ENCODE measurements at places on chromosomes 11 and 22.

DNA sequence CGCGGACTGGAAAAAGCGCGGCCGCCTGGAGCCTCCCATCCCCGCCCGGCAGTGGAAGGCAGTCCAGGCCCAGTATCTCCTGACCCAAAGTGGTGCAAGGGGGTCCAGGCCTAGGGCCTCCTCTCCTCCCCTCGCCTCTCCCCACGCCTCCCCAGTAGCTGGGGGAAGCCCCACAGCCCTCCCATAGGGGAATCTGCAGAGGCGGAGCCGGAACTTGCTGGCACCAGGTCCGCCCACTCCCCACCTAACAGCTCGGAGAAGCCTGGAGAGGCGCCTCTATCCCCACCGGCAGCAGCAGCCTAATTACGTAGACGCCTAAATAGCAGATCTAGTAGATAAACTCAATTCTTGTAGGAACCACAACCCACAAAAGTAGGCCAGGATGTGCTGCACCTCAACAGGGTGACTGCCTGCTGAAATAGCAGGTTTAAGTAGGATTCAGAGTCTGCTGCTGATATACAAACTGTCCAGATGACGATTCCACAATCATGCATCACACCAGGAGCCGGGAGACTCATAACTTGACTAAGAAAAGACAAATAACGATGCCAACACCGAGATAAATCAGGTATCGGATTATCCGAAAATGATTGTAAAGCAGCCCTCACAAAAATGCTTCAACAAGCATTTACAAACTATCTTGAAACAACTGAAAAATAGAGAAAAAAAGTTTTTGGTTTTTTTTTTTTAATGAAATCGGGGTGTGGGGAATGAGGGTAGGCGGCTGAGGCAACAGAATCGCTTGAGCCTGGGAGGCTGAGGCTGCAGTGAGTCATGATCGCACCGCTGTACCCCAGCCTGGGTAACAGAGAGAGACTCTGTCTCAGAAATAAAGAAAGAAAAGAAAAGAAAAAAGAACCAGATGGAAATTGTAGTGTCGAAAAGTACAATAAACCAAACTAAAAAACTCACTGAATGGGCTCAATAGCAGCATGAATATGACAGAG is 11.4 kb upstream of the BRD1 start:
- DNase-seq = peak; percentile 84

DNA sequence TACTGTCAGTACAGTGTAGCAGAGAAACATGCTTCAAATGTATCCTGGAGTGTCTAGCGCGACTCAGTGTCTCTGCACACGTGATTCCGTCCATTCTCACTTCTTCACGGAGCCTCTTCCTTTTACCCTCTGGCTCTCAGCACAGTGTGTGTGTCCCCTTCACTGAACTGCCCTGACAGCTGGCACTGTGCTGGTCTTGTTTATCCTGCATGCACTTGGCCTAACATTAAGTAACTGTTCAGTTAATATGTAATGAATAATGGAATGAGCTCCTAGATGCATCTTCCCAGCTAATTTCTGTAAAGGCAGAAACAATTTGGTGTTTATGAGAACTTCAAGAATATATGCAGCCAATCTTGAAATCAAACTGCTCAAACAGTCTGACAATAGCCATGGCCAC is 44.4 kb downstream of the KMT5B start:
- no peak for DNase-seq

GRCh38 chr11:72826191-72826941 is 12.2 kb downstream of the ATG16L2 start:
- DNase-seq = no peak

GRCh38 chr11:131624531-131624930 is 254.1 kb downstream of the NTM start:
- DNase-seq = no peak

DNA sequence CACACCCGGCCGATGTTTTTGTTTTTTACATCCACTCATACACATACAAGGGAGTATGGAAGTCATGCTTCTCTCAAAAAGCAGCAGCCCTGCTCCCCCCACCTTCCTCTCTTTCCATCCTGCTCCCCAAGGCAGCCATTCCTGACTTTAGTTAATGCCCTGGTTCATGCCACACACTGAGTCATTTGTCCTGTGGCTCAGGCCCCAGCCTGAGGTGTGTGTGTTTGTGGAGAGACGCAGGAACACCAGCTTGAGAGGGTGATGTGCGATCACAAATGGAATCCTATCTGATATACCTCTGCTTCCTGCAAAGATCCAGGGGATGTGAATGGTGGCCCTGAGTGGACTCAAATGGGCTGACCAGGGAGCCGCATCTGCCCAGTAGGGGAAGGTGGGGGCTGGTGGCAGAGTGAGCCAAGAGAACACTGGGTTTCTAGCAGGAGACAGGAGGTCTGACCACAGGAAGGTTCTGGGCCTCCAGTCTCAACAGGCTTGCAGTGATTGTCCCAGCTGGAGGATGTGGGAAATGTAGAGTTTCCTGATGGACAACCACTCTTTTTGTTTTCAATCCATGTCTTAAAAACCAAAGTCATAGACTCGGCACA is 86.7 kb downstream of the OSBP2 start:
- no peak for DNase-seq

GRCh38 chr22:47543447-47543846 is 781.0 kb downstream of the TBC1D22A start:
- DNase-seq = no peak

- DNase-seq = peak; percentile 19
Observed at GRCh38 chr11:59283825-59284772, 71.4 kb upstream of the MPEG1 start.

GRCh38 chr11:13223112-13223511 is 54.5 kb upstream of the BMAL1 start:
- DNase-seq = no peak

GRCh38 chr11:67492069-67492727 is 9.4 kb downstream of the AIP start:
- DNase-seq = no peak

DNA sequence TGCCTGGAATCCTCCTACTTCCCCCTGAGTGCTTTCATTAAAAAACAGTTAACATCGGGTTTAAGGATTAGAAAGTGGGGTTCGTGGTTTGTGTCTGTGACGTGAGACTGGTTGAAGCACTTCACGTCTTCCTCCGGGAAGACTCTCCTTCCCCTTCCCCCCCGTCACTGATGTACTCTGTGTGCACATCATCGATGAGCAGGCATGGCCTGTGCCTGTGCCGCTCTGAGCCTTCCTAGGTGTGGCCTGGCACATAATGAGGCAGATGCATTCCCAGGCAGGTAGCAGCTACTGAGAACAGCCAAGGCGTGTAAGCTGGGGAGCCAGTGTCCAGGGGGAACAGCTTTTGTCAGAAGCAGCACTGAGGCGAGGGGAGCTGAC is 93.8 kb downstream of the BCR start:
- no peak for DNase-seq

DNA sequence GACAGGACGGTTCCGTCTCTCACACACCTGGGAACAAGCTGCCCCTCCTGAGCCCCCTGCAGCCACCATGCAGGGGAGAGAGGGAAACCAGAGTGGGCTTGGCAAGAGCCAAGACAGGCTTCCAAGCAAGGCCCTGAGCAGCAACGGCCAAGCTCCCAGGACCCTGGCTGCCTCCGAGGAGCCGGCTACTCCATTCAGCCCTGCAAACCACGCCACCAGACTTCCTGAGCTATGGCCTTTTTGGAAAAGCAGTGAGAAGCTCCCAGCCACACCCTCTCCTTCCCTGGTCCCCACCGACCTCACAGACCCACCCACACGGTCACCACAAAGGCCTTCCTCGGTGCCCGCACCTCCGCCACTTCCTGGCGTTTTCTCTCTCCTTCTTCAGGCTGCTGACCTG is 479.0 kb downstream of the BRD1 start:
- DNase-seq = no peak

DNA sequence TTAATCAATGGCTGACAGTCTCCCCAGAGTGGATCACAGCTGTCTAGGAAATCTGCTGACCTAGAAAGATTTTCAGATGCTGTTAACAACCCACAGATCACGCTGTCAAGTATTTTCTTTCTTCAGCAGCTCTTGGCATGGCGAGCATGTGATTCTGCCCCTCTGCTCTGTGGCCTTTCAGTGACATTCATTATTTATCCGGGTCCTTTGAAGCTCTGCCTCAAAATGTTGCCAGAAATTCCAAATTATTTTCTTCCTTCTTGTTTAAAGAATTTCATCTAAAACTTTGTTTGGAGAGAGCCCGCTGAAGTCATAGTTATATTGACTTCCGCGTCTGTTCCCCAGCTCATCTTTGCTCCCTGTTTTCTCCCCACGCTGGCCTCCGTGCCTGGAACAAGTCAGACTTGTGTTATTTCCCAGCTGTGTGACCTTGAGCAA is 134.1 kb downstream of the COMMD9 start:
- DNase-seq = no peak

- no peak for DNase-seq
Observed at GRCh38 chr11:110031171-110031570, 62.0 kb upstream of the ZC3H12C start.

GRCh38 chr22:22342697-22343580 is 98.4 kb downstream of the VPREB1 start:
- peak; percentile 40 for DNase-seq

- no peak for DNase-seq
Observed at GRCh38 chr11:63371396-63371795, 1.8 kb downstream of the SLC22A9 start.

DNA sequence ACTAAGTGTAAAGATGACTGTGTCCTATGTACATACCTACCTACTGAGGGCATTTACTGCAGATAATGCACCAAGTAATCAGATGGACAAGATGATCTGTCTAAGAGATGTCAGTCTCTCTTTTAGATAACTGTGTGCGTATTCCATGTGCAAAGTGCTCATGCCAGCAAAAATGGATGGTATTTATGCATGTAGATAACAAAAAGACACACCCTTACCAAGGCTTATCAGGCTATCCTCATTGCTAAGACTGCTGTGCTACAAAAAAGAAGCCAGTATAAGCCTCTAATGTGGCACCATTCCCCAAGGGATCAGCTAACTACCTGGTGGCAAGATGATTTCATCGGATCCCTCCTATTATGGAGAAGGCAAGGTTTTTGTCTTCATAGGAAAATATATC is 34.3 kb upstream of the CD44 start:
- no peak for DNase-seq

DNA sequence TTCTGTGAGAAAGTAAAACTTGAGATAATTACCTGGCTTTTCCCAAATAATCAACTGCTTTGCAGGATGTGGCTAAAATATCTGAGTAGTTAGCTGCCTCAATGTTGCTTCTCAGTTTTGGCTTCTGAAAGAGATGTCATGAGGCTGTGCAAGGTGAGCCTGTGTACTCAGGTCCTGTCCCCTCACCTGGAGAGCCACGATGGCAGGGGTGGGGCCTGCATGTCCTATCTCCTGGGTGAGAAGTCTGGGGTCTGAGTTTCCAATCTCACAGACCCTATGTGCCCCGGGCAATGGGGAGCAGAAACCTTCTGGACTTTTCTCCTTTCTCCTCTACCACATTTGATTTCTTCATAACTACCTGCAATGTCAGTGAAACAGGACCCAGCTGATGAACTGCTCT is 338.6 kb upstream of the B3GAT1 start:
- DNase-seq = no peak

DNA sequence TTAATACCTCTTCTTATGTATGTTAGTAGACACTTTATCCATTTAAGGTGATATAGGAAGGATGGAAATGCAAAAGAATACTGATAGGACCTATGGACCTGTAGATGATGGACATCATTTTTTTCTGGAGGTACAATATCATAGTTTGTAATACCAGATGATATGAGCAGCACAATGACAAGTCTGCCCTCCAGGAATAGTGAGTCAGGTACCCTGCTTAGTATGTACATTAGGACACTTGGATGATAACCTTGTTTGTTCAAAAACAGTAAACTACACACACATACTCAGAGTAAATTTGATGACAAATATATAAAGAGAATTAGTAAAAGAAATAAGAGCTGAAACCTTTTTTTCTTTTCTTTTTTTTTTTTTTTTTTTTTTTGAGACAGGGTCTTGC is 58.7 kb upstream of the B3GNT6 start:
- no peak for DNase-seq

- DNase-seq = no peak
Observed at GRCh38 chr11:31964181-31964580, 126.7 kb upstream of the RCN1 start.

GRCh38 chr11:127996825-127997224 is 590.5 kb downstream of the ETS1 start:
- no peak for DNase-seq

DNA sequence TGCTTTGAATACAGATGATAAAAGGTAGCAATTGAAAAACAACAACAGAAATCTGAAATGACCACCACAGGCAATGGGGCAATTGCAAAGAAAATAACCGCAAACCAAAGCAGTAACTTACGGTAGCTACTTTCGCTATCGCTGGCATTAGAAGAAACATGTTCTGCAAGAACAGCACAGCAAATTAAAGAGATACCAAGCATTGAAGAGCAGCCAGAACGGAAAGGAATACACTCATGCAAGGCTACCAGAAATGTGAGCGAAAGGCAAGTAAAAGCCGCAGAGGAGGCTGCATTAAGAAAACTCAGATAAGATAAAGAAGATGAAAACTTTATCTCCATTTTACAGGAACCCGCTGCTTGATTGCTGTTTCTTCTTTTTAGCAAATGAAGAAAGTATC is 194.1 kb upstream of the CCDC90B start:
- no peak for DNase-seq

DNA sequence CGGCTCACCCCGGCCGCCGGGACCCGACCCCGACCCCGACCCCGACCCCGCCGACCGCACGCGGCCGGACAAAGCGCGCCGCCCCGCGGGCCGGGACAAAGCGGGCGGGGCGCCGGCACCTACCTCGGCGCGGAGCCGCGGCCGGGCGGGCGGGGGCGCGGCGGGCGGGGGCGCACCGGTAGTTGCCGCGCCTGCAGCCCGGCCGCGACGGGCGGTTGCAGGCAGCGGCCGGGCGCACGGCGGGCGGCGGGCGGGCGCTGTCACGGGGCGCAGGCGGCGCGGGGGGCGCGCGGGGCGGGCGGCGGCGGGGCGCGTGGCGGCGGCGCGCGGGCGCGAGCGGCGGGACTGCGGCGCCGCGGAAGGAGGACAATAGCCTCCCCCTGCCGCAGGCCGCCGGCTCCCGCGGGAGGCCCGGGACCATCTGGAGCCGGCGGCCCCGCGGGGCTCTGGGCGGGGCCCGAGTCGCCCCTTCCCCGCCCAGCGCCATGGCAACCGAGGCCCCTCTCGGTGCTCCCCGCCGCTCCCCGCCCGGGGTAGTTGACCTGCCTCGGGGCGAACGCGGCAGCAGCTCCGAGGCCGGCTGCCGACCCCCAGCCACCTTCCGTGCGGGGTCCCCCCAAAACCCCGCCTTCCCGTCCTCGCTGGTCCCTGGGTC is 851 bp downstream of the SPTBN2 start:
- no peak for DNase-seq

Measured in activated T-helper 9 cell treated with anti-CD3 and anti-CD28 coated beads, Interleukin-2, amount 50 U/mL, for 16 hours (primary cell).